Stimulated activated naive CD4-positive, alpha-beta T cell (primary cell): ENCODE measurements at places on chromosomes 11 and 22.
A peak's percentile ranks its signal among the peaks of the same experiment; 100 is the strongest.

DNA sequence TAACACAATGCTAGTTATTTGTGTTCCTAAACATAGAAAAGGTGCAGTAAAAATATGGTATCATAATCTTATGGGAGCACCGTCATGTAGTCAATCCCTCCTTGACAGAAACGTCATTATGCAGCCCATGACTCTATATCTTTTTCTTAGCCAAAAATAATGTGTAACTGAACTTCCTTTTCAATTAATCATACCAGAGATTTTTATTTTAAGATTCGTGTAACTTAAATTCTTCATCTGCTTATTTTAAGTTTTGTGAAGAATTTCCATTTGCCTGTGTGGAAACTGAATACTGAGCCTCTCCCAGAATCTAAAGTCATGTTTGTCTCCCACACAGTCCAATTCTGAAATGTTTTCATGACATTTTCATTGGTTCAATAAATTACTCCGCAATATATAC is 699.1 kb downstream of the KCNA4 start:
- no peak for DNase-seq

DNA sequence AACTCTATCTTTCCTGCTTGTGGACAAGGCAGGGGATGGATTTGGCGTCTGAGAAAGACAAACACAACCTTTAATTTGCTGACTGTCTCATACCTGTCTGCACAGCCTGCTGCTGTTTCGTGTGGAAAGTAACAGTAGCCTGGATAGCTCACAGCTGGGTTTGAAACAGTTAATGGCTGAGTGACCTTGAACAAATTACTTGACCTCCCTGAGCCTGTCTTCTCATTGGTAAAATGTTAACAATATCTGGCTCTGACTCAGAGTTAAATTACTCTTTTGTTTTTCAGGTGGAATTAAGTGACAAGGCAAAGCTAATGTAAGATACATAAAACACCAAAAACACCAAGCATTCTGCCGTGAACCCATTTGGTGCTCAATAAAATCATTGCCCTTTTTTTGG is 41.1 kb upstream of the ADA2 start:
- DNase-seq = no peak

DNA sequence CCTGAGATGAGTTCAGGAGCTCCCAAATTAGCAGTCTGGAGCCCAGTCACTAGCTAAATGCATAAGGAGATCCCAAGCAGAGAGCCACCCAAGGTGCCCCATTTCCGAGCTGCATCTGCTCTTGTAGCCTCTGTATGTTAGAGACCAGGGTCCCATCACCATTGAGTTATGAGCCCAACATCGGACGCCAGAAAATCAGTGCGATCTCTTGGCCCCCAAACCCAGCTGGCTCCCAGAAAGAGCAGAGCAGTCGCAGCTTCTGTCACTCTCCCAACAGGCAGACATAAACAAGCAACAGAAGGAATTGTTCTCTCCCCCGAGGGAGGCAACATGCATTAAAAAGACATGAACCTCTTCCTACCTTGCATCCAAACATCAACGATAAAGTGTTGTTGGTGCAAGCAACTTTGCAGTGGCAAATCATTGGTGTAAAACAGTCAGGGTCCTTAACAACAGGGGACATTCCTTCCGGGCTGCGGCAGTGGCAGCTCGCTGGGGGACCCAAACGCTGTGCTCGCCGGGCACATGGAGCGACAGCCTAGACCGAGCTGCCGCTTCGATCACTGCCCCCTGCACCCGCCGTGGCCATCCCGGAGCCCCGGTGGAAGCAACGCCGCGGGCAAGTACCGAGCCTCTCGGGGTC is 907.1 kb downstream of the DLG2 start:
- no peak for DNase-seq

GRCh38 chr11:113881856-113882255 is 6.5 kb upstream of the USP28 start:
- no peak for DNase-seq

DNA sequence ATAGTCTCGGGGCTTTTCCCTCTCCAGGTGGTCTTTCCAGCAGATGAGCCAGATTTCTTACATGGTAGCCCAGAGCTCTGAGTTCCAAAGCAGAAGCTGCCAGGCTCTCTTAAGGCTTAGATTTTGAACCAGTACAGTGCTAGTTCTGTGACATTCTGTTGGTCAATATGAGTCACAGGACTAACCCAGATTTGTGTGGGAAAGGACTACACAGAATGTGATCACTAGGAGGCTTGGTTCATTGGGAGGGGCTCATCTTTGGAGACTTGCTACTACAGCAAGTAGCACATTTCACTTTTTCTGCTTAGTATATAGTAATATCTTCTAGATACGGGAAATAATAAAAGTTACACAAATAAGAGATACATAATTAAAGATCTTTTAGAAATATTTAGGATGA is 24.1 kb downstream of the RNF214 start:
- no peak for DNase-seq

GRCh38 chr11:111923351-111923788 is 4.7 kb downstream of the C11orf52 start:
- no peak for DNase-seq

- DNase-seq = no peak
Measured at GRCh38 chr11:23233075-23233474, 372.8 kb upstream of the CCDC179 start.

DNA sequence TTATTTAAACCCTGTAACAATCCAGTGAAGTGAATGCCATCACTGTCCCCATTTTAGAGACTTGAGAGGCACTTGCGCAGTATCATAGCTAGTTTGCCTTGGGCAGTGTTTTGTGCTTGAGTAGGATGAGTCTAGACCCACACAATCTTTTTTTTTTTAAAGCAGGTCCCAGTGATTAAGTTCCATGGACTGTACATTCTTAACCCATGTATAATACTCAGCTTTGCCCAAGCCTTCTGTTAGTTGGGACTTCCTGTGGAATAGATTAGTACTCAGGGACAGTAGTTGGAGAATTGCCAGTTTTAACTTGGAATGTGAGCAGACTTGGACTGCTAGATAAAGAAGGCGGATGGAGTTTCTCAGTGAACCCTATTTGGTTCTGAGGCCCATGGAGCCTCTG is 108.6 kb upstream of the RASSF10 start:
- DNase-seq = no peak

- DNase-seq = no peak
Measured at GRCh38 chr11:29511394-29511793, 505.4 kb downstream of the KCNA4 start.

DNA sequence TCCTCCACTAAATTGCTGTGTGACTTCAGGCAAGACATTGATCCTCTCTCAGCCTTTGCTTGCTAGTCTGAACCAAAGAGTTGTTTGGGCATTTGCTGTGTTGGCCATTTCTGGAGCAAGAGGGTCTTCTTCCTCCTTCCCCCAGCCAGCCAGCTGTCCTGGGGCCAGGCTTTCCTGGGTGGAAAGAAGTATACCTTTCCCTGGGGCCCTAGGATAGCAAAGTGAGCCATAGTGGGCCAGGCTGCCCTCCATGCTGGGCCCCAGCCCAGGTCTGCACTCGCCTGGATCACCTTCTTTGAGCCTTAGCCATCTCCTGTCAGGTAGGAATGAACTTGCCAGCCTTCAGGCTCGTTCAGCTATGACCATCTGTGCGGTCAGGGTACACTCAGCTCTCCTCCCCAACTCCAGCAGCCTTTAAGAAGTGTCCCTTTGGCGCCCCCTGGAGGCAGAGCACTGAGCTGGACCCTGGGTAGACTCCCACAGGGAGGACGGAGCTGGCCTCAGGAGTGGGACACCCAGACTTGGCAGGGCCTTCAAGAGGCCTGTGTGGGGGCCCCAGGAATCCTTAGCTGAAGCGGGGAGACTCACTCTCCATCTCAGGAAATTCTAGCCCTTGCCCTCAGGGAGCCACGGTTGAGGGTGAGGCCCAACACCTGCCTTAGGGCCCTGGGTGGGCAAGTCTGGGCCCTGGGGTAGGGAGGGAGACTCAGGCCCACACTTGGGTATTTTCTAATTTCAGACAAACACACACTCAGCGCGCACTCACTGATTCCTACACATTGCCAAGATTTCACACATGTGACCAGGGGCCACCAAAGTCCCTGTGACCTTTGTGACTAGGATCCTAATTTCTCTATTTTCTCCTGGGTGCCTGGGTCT is 35.6 kb upstream of the TPBGL start:
- peak; percentile 68 for DNase-seq

- DNase-seq = no peak
Measured at GRCh38 chr11:98568013-98568412, 452.7 kb upstream of the CNTN5 start.

- DNase-seq = no peak
Measured at GRCh38 chr11:6927030-6927617, 898 bp downstream of the ZNF215 start.

- no peak for DNase-seq
Measured at GRCh38 chr11:117287668-117288067, 3.5 kb upstream of the BACE1-AS start.

GRCh38 chr11:76911415-76911808 is 50.7 kb downstream of the ACER3 start:
- DNase-seq = no peak

GRCh38 chr11:629237-629583 is 2.2 kb upstream of the SCT start:
- no peak for DNase-seq

- DNase-seq = no peak
Measured at GRCh38 chr11:62602141-62603071, 741 bp upstream of the MTA2 start.

GRCh38 chr11:38646382-38646781 is 2048.3 kb upstream of the RAG2 start:
- DNase-seq = no peak

DNA sequence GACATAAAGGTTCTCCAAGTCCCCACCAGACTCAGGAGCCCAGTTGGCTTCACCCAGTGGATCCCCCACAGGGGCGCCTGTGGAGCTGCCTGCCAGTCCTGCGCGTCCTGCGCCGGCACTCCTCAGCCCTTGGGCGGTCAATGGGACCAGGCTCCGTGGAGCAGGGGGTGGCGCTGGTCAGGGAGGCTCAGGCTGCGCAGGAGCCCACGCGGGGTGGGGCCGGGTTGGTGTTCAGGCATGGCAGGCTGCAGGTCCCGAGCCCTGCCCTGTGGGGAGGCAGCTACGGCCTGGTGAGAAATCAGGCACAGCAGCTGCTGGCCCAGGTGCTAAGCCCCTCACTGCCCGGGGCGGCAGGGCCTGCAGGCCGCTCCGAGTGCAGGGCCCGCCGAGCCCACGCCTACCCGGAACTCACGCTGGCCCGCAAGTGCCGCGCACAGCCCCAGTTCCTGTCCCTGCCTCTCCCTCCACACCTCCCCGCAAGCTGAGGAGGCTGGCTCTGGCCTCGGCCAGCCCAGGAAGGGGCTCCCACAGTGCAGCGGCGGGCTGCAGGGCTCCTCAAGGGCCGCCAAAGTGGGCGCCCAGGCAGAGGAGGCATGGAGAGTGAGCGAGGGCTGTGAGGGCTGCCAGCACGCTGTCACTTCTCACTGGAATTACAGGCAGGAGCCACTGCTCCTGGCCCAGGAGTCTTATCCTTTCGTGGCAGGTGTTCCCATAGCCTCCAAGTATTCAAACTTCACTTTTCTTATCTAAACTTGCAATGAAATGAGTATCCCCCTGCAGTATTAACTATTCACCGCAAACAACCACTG is 22.8 kb upstream of the ZBTB44 start:
- no peak for DNase-seq

DNA sequence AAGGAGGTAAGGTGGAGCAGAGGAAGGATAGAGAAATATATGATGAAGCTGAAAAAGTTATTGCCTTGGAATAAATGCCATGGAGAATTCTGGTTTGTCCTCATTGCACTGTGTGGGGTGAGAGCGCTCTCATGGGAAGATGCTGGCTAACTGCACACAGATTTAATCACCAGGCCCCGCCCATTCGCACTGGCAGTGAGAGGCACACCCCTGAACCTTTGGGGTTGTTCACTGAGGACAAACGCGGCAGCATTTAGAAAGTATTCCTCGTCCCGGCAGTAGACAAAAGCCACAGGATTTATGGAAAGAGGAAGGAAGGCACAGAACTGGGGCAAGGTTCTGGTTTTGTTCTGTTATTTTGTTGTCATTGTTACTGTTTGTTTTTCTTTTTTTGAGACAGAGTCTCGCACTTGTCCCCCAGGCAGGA is 70.2 kb downstream of the MED15 start:
- no peak for DNase-seq

DNA sequence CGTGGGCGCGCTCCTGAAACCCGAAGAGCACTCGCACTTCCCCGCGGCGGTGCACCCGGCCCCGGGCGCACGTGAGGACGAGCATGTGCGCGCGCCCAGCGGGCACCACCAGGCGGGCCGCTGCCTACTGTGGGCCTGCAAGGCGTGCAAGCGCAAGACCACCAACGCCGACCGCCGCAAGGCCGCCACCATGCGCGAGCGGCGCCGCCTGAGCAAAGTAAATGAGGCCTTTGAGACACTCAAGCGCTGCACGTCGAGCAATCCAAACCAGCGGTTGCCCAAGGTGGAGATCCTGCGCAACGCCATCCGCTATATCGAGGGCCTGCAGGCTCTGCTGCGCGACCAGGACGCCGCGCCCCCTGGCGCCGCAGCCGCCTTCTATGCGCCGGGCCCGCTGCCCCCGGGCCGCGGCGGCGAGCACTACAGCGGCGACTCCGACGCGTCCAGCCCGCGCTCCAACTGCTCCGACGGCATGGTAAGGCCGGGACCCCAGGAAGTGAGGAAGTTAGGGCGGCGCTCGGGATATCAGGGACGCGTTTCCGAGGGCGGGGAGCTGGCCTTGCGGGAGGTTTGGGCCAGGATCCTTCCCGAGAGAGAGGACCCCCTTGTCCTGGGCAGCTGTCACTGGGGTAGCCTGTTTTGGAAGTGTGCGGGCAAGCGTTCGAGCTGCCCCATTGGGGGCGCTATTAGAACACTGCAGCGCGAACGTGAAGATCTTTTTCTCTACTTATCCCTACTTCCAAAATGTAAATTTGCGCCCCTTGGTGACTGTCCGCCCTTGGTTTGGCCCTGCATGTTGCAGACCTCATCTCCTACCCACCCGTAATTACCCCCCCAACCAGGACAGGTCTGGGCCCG is 796 bp downstream of the MYOD1 start:
- DNase-seq = no peak

DNA sequence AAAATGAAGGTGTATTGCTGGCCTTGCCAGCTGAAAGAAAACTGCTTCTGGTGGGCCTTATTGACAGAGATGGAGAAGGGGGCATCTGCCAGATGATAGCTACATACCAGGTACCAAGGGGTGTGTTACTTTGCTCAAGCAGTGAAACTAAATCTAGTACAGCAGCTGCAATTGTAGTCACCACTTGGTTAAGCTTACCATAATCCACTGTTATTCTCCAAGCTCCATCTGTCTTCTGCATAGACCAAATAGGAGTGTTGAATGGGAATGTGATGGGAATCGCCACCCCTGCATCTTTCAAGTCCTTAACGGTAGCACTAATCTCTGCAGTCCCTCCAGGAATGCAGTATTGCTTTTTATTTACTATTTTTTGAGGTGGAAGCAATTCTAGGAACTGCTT is 45.8 kb upstream of the LIN7C start:
- no peak for DNase-seq

DNA sequence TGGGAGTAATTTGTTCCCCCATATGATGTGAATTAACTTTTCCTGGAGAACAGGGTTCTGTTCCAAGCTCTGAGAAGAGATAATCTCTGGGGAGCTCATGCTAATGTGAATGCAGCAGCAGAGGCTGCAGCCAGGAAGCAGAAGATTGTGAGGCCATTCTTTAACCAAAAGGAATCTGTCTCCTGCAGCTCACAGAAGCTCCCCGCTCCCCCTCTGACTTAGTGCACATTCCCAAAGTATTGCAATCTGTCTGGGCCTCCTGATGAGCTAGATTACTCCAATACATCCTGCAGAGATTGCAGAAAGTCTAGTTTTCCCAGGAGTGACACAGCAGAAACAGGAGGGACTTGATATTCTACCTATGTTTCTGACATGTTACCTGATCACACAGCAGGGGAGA is 420.6 kb upstream of the FAT3 start:
- no peak for DNase-seq
